ENCODE measurements at places on chromosomes 13 and 19.
A peak's percentile ranks its signal among the peaks of the same experiment; 100 is the strongest.

DNA sequence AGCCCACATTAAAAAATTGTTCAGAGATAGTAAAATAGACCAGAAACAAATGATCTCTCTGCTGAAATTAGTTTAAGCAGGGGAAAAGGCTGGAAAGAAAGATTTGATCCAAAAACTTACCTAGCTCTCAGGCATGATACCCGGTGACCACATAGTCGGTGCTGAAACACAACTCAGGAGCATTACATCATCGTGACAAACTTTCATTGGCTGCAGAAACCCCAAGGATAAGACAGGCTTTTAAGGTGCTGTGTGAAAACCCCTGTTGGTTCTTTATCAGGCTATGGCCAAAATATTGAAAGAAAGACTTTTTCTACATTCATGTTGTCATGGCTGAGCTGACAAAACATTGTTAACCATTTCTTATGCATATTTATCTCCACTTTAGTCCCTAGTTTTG, 171.7 kb upstream of the KLF12 start:
- H3K27ac ChIP-seq, result no peak overlapping the region
- no peak for DNase-seq
- no peak overlapping the region for H3K4me3 ChIP-seq
- no peaks in the 10 kb centered on the region for H3K4me1 ChIP-seq
- H3K27me3 ChIP-seq, result no peaks in the 10 kb centered on the region

DNA sequence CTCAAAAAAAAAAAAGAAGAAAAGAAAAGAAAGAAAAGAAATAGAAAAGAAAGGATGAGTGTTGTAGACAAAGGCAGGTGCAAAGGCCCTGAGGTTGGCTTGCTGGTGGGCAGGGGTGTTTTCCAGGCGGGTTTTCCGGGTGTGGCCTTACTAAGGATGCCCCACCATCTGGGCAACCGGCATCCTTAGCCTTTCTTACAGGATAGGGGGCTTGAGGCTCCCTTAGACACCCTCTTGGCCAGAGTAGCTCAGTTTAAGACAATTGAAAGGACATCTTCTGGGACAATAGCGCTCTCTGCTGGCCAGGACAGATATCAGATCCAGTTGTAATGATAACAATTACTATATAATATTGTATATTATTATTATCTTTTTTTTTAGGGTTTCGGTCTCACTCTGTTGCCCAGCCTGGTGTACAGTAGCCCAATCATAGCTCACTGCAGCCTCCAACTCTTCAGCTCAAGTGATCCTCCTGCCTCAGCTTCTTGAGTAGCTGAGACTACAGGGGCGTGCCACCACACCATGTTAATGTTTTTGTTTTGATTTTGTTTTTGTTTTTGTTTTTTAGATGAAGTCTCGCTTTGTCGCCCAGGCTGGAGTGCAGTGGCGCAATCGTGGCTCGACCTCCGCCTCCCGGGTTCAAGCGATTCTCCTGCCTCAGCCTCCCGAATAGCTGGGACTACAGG, 1.4 kb upstream of the QTRT1 start:
- DNase-seq, result no peak
- H3K4me1 ChIP-seq, result no peaks in the 10 kb centered on the region
- no peaks in the 10 kb centered on the region for H3K36me3 ChIP-seq
- no peak overlapping the region for H3K4me3 ChIP-seq

GRCh38 chr19:47610902-47611301, 2.0 kb downstream of the BICRA start:
- H3K4me3 ChIP-seq, result no peak overlapping the region
- H3K36me3 ChIP-seq, result no peaks in the 10 kb centered on the region
- H3K27ac ChIP-seq, result no peak overlapping the region
- H3K4me1 ChIP-seq, result peaks cover 7% of the 10 kb centered on the region
- H3K27me3 ChIP-seq, result no peaks in the 10 kb centered on the region

DNA sequence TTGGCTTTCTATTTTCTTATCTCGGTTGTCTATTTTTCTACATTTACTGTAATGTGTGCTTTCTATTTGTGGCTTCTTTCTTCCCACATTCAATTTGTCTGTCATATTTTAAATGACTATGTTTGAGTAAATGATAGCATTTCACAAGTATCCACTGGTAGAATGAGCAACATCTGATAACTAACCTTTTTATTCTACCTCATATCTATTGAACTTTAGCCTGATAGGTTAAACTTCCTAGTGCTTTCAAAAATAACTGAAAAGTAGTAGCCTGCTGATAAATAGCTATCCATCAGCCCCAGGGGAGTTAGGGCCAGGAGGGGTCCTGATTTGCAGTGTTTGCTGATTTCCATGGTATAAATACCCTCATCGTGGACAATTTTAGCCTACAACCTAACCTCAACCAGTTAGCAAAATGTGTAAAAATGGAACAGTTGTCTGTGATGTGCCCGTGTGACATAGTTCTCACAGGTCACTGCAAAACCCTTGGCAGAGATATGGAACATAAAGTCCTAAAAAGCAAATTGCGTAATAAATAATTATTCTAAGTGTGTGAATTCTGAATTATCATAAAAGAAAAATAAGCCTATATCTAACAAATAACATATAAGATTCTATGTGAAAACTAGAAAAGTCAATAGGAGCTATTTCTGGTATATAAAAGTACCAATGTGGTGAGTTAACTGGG, 32.1 kb downstream of the KCTD12 start:
- H3K27ac ChIP-seq, result no peak overlapping the region
- H3K27me3 ChIP-seq, result no peaks in the 10 kb centered on the region

GRCh38 chr19:560121-560520, 12.3 kb upstream of the BSG start:
- H3K4me3 ChIP-seq, result no peak overlapping the region
- no peaks in the 10 kb centered on the region for H3K4me1 ChIP-seq
- H3K27ac ChIP-seq, result no peak overlapping the region
- no peaks in the 10 kb centered on the region for H3K36me3 ChIP-seq

DNA sequence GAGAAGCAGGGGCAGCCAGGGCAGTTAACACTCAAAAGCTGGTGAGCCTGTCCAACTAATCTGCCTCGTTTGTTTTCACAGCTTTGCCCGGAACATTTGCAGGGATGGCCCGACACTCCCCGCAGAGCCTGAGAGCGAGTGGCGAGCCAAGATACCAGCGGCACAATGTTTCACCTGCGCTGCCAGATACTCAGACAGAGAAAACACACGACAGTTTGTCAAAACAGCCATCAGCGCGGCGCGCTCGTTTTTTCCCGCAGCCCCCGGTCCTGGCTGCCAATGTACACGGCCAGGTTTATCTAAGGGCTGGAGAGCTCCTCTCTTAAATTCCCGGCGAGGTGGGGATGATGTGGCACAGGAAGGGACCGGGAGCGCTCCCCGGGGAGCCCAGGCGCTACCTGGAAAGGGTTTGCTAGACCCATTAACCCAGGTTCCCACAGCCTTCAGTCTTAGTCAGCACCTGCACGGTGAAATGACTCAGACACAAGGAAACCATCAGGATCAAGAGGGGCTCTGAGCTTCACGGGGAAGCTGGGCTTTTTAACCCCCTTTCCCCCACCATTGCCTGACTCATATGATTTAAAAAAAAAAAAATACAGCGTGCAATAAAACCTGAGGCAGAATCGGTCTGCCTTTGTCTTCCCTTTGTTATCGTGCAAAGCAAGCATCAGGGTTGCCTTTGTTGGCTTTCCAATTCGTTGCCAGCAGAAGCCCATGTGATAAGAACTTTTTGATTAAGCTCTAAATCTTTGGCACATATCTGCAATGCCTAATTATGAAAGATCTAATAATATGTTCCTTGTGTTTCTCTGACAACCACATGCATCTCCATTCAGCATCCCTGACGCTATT, 186.2 kb downstream of the EFNB2 start:
- H3K27ac ChIP-seq, result no peak overlapping the region
- H3K27me3 ChIP-seq, result no peaks in the 10 kb centered on the region
- H3K4me3 ChIP-seq, result no peak overlapping the region
- no peaks in the 10 kb centered on the region for H3K4me1 ChIP-seq
- H3K36me3 ChIP-seq, result no peaks in the 10 kb centered on the region
- DNase-seq, result peak; percentile 57

GRCh38 chr13:66994097-66994496, 236.0 kb downstream of the PCDH9 start:
- H3K36me3 ChIP-seq, result no peaks in the 10 kb centered on the region
- peak overlapping the region; percentile 22 for H3K4me3 ChIP-seq
- DNase-seq, result peak; percentile 73
- H3K27me3 ChIP-seq, result no peaks in the 10 kb centered on the region

GRCh38 chr13:59303433-59303832, 860.3 kb downstream of the DIAPH3 start:
- peaks cover 10% of the 10 kb centered on the region for H3K4me1 ChIP-seq
- H3K36me3 ChIP-seq, result no peaks in the 10 kb centered on the region
- no peaks in the 10 kb centered on the region for H3K27me3 ChIP-seq
- no peak overlapping the region for H3K27ac ChIP-seq
- H3K4me3 ChIP-seq, result no peak overlapping the region

DNA sequence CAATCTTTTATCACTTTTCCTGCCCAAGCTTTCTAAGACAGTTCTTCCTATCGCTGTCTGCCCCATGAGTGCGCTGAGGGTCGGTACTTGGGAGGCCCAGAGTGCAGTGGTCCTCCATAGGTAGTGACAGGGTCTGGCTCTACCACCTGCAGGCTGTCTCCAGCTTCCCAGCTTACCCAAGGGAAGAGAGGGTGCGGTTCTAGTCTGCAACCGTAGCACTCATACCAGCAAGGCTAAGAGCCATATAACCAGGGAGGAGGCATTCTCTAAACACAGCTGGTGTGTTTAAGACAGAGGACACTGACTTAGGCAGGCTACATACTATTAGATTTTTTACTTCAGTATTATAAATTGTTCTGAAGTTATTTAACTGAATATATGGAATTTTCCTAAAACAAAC, 8.2 kb downstream of the PROZ start:
- no peak for DNase-seq
- no peak overlapping the region for H3K4me3 ChIP-seq
- H3K4me1 ChIP-seq, result no peaks in the 10 kb centered on the region
- no peaks in the 10 kb centered on the region for H3K36me3 ChIP-seq
- H3K27me3 ChIP-seq, result no peaks in the 10 kb centered on the region
- H3K27ac ChIP-seq, result no peak overlapping the region

GRCh38 chr19:19057720-19058119, 6.1 kb upstream of the SLC25A42 start:
- no peak overlapping the region for H3K27ac ChIP-seq
- H3K4me3 ChIP-seq, result no peak overlapping the region
- H3K27me3 ChIP-seq, result no peaks in the 10 kb centered on the region
- H3K4me1 ChIP-seq, result no peaks in the 10 kb centered on the region

- H3K4me1 ChIP-seq, result no peaks in the 10 kb centered on the region
- H3K27me3 ChIP-seq, result peaks cover 3% of the 10 kb centered on the region
- H3K27ac ChIP-seq, result no peak overlapping the region
- no peaks in the 10 kb centered on the region for H3K36me3 ChIP-seq
- peak overlapping the region; percentile 4 for H3K4me3 ChIP-seq
Observed at GRCh38 chr13:20230913-20231838, 943 bp downstream of the GJB6 start.

DNA sequence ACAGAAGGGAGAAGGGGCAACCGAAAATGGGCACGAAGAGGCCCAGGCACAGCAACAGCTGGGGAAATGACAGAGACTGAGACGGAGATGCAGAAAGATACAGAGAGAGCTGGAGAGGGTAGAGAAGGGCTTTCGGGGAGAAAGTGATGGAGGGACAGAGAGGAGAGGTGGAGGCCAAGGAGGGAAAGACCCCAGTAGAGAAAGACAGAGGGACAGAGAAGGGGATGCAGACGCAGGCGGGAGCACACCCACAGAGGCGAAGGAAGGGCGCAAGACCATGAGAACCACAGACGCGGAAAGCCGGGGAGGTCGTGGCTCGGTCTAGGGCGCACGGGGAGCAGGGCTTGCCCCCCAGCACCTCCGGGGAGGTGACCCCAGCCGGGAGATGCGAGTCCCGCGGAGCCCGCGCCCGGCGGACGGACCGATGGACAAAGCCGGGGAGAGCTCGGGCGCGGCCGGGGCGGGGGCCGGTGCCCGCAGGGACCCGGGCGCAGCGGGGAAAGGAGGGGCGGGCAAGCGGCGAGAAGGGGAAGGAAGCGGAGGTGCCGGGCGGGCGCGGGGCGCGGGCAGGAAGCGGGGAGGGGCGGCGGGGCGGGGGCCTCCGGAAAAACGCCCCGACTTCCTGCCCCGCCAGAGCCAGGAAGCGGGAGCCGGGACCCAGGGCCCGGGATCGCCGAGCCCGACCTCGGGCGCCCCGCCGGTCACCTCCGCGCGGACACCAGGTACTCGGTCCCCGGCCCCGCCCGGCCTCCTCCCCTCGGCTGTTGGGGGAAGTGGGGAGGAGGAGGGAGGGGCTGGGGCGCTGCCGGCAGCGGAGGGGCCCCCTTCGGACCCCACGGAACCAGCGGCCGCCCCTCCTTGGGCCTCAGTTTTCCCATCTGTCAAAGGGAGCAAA, at the start of gene ARHGEF1:
ARHGEF1 (plus strand) TSS at position 617 of the 895 bp plus-strand sequence. CDS start 4,899 bp downstream, outside the sequence.
- H3K36me3 ChIP-seq, result no peaks in the 10 kb centered on the region
- DNase-seq, result peak; percentile 54
- H3K27me3 ChIP-seq, result no peaks in the 10 kb centered on the region

- no peak for DNase-seq
- H3K4me3 ChIP-seq, result no peak overlapping the region
- no peak overlapping the region for H3K27ac ChIP-seq
Observed at GRCh38 chr13:110790371-110790770, 76.9 kb downstream of the ING1 start.

- H3K27me3 ChIP-seq, result no peaks in the 10 kb centered on the region
- peaks cover 21% of the 10 kb centered on the region for H3K36me3 ChIP-seq
- peak; percentile 13 for DNase-seq
Observed at GRCh38 chr13:36998624-36999041, 507 bp downstream of the ALG5 start.

DNA sequence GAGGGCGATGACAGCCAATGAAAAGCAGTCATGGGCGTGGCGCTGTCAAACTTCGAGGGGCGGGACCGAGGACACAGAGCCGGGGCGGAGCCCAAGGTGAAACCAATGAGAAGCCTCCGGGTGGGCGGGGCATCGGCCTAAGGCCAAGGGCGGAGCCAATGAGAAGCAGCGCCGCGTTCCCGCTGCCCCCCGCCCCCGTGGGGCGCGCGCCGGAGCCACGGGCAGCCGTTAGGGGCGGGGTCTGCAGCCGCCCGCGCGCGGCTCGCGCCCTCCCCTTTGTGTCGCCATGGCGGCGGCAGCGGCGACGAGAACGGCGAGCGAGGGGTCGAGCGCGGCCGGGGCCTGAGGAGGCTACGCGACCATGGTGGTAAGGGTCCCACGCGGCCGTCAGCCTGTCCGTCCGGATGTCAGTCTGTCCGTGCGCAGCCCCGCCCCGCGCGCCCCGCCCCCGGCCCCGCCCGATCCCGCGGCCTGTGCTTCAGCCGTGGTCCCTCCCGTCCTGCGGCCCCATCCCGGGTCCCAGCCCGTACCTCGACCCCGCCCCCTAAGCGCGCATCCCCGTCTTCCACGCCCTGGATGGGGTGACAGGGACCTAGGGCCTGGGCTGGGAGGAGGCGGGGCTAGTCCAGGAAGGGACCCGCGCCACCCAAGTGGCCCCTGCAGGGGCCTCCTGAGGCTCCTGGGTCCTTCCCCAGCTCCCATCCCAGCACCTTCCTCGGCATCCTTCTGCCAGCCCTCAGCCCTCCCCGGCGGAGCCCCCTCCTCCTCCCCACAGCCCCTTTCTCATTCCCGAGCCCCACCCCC, at the start of gene ARHGAP33:
ARHGAP33 (plus strand) TSS at position 267 of the 804 bp plus-strand sequence; CDS start at position 362, 95 bp downstream.
- H3K36me3 ChIP-seq, result no peaks in the 10 kb centered on the region
- H3K27me3 ChIP-seq, result no peaks in the 10 kb centered on the region
- H3K27ac ChIP-seq, result no peak within 1 kb of the TSS
- DNase-seq, result peak; percentile 100
- H3K4me1 ChIP-seq, result no peaks in the 10 kb centered on the region
